ENCODE measurements at places on chromosomes 2 and 18.

- DNase-seq = no peak
Measured at GRCh38 chr2:216189410-216189809, 80.3 kb downstream of the XRCC5 start.

DNA sequence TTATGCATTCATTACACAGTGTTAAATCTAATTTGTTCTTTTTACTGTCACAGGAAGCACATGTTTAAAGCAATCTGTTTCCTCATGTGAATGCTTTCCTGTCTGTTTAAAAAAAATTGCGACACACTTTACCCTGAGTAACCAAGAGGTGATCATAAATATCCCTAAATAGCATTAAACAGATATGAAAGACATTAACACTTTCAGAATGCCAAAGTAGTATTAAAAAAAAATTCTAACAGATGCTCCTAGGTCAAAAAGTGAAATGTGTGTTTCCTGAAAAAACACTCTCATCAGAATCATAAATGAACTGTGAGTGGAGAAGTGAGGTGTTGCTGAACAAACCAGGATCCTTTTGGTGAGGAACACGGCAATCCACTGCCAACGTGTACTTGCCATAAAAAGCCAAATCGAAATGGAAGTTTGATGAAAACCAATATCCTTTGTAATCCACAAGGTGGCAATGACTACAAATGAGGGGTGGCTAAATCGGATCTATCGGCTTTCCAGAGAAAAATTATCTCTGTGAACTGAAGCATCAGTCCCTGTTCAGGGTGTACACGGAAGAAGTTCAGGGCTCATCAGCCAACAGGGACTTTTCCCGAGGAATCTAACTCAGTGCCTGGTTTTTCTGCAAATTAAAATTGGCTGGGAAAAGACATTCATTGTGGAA lies 248.9 kb downstream of the TCF4 start:
- no peak for DNase-seq

- peak; percentile 49 for DNase-seq
Measured at GRCh38 chr2:130728007-130728454, 839 bp upstream of the GPR148 start.

DNA sequence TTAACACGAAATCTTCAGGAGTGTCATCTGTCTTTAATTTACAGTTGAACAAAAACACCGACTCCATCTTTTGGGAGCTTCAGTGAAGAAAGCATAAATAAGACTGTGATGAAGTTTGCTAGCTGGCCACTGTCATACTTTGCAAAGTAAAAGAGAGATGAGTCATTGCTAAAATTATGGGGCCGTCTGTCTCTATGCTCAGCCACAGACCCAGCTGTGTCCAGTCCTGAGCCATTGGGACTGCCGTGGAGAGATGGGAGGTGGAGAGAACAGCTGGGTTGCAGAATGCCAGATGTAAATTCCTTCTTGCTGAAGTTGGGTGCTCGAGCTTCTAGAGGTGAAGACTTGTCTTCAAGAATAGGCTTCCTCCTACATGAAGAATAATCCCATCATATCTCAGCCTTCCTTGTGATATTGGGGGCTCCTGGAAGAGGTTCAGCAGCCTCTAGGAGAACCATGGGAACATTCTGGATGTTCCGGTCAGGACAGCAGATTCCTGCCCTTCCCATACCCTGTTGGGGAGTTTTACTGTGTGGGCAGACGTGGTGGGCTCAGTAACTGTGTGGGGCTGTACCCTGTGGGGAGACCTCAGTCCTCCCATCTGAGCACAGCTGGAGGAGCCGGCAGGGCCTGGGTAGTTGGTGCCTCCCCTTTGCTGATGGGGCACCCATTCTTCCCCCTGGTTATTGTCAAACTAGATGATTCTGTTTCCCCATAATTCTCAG lies 71.1 kb downstream of the LDLRAD4 start:
- DNase-seq = no peak

GRCh38 chr2:211437396-211437795 lies 881.0 kb downstream of the CPS1 start:
- DNase-seq = no peak

DNA sequence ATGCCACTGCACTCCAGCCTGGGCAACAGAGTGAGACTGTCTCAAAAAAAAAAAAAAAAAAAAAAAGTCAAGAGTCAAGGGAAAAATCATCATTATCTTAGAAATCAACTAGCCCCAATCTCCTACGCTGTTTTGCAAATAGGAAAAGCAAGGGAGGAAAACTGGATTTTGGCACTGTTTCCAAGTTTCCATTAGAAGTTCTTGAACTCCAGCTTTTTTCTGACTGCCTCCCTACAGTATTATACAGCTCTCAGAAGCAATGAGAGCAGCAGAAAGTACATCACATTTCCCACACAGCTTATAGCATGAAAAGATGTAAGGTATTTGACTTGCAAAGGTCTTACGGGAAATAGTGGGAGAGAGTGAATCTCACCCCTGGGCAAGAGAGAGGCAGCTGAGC lies 127.8 kb downstream of the OSR1 start:
- DNase-seq = no peak

- no peak for DNase-seq
Measured at GRCh38 chr2:173602153-173602795, 247.6 kb downstream of the CDCA7 start.

DNA sequence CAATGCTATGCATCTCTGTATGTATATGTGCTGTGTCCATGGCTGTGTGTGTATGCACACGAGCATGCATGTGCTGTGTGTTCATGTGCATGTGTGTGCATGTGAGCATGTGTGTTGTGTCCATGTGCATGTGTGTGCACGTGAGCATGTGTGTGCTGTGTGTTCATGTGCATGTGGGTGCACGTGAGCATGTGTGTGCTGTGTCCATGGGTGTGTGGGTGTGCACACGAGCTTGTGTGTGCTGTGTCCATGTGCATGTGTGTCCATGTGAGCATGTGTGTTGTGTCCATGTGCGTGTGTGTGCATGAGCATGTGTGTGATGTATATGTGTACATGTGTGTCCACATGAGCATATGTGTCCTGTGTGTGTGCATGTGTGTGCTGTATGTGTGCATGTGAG lies 414.4 kb upstream of the SALL3 start:
- DNase-seq = no peak

- DNase-seq = no peak
Measured at GRCh38 chr18:77250926-77251729, 1.5 kb downstream of the GALR1 start.
